Hindlimb muscle (tissue), 1 donor: ENCODE measurements at places on chromosomes 3 and 15.

DNA sequence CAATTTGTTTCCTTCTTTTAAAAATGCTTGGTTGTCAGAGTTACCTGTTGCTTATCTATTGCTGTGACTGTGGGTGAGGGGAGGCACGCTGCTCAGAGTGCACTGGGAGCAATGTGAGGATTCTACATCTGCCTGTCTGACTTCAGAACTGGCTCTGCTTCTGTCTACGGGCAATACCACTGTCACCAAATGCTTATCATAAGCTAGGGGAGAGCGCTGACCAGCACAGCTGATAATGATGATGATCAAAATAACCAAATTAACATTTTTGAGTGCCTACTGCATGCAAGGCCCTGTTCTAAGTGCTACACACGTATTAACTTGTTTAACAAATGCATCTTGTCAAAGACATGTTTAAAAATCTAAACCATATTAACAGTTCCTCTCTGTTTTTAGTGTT, 79.2 kb upstream of the TPRG1 start:
- DNase-seq = no peak

- DNase-seq = no peak
Observed at GRCh38 chr3:190105876-190106275, 14.8 kb downstream of the P3H2 start.

GRCh38 chr15:71133747-71134472, 18.6 kb downstream of the THSD4 start:
- DNase-seq = no peak

GRCh38 chr3:89971329-89971728, 863.9 kb downstream of the EPHA3 start:
- DNase-seq = no peak

GRCh38 chr3:44557074-44557473, 2.1 kb downstream of the ZKSCAN7 start:
- DNase-seq = no peak

- DNase-seq = no peak
Observed at GRCh38 chr3:78666470-78666800, 1101.4 kb downstream of the ROBO1 start.

DNA sequence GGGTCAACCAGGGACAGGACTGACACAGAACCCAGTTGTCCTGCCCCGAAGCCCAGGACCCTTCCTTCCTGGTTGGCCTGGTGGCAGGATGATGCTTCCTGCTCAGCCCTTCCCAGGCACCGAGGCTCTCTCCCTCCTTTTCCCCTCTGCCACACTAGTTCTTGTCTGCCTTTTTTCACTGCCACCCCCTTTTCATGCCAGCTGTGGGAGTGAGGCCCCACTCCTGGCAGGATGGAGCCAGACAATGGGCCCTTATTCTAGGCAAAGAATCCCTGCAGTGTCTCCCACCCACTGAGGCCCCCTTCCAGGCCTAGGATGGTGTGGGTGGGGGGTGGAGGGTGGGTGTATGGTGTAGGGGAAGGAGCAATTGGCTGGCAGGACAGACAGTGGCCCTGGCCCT, 1.1 kb upstream of the SCAMP5 start:
- no peak for DNase-seq

- DNase-seq = no peak
Observed at GRCh38 chr3:194872669-194872977, 186.9 kb downstream of the FAM43A start.

- DNase-seq = no peak
Observed at GRCh38 chr3:192747746-192748145, 20.4 kb upstream of the FGF12 start.

DNA sequence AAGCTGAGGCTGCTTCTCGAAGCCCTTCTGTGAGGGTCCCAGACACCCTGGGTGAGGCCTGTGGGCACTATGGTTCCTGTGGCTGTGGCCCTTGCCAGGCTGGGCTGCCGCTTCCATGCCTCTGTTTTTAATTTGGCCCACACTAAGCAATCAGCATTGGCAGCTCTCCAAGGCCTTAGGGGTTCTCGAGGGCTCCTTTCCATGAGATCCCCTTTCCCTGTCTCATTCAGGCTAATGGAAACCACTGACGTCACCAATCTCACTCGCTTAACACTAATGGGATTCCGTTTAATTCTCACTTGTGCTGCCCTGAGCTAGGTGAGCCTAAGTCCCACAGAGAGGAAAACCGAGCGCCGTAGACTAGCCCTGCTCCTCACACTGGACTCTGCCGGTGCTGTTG, 60.2 kb upstream of the RAB6B start:
- no peak for DNase-seq

DNA sequence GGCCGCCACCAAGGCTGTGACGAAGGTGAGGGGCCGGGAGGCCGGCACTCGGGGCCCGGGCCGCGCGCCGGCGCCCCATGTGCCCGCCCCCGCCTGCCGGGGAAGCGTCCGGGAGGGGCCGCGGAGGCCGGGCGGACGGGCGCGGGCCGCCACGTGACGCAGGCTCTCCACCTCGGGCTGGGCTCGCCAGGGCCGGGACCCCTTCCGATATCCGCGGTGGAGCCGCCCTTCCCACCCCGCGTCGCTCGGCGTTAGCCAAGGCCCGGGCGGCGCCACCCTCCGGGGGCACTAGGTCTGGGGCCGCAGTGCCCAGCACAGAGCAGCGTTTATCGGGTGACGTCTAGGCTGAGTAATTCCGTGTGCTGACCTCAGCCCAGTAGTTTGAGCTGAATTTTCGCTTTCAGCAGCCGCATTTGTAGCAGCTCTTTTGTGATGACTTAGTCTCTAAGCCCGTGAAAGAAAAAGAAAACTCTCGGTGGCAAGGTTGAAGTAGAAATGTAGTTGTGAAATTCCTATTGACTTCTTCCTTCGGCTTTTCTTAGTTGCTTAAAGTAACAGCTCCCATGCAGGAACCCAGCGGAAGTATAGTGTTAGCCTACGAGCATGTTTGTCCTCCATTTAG, 885 bp downstream of the CDV3 start:
- peak; percentile 78 for DNase-seq

DNA sequence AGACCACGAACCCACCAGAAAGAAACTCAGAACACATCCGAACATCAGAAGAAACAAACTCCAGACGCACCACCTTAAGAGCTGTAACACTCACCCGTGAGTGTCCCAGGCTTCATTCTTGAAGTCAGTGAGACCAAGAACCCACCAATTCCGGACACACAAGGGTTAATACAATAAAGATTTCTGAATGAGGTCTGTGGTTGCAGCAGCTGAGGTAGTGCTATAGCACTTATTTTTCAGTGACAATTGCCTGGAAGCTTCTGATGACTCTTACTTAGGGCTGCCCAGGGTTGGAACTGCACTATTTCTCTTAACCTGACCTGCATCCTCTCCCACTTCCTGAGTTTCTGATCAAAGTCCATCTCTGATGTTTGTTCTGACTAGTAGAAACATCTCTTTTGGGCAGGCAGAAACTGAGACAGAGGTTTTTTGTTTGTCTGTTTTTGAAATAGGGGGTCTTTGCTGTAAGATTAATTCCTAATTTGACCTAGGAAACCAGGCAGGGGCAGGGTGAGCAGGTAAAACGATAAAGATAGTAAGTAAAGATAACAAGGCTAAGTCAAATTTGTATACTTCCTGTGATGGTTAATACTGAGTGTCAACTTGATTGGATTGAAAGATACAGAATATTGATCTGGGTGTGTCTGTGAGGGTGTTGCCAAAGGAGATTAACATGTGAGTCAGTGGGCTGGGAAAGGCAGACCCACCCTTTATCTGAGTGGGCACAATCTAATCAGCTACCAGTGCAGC, 169.1 kb downstream of the GAP43 start:
- DNase-seq = no peak

DNA sequence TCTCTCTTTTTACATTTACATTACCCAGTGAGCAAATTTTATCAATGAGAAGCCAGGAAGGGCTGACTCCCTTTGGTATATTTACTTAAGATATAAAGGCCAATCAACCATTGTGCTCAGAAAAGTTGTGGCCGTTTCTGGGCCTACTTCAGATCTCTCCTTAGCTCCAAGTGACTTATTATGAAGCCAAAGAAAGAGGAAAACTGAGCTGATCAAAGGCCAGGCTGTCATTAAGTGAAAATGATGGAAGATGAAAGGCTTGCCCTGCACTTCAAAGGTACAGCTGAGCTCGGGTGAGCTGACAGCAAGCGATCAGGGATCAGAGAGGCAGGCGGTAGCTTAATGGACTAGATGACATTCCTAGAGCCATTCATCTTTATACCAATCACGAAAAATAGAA, 24.8 kb downstream of the VGLL4 start:
- no peak for DNase-seq

DNA sequence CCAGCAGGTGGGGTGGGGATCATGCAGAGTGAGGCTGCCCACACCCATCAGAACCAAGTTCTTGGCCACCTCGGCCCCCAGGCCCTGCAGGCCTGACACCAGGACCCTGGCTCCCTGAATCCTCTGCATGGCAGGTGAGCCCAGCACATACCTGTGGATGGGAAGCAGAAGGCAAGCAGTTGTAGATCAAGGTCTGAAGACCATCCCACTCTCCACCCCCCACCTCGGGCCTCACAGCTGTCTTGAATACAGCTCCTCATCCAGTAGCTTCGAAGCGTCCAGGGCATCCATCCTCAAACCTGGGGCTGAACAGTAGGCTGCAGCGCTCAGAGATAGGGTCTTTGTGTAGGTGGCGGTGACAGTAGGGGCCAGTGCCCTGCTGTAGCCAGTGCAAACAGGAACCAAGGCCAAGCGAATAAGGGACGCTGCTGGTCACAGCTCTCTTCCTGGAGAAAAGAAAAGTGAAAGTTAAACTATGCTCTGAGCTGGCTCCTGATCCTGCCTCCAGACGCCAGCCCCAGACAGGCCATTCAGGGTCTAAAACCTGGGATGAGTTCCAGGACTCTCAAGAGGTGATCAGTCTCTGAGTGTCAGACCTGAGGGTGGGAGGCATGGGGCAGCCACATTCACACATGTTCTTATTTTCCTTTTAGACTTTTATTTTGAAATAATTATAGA, at the start of gene UBA7:
UBA7 (minus strand) TSS at position 457 of the 678 bp plus-strand sequence; CDS start at position 291, 166 bp downstream.
- peak; percentile 72 for DNase-seq

DNA sequence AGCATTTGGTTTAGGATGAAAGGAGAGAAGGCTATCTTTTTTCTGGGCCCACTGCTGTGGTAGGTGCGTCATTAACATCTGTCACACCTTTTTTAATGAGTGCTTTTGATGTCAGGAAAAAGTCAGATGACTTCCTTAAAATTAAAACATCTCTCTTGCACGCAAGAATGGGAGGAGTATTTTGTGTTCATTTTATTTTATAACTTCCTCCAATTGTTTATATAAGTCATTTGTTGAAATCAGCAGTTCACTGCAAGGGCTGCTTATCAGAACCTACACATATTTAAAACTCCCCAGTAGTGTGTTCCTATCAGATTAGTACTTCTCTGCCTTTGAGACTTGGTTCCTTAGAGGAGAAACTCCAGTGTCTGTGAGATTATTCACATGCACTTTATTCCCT, 143.8 kb downstream of the NEO1 start:
- DNase-seq = no peak

- DNase-seq = no peak
Observed at GRCh38 chr15:58057559-58057958, 8.0 kb downstream of the ALDH1A2 start.

DNA sequence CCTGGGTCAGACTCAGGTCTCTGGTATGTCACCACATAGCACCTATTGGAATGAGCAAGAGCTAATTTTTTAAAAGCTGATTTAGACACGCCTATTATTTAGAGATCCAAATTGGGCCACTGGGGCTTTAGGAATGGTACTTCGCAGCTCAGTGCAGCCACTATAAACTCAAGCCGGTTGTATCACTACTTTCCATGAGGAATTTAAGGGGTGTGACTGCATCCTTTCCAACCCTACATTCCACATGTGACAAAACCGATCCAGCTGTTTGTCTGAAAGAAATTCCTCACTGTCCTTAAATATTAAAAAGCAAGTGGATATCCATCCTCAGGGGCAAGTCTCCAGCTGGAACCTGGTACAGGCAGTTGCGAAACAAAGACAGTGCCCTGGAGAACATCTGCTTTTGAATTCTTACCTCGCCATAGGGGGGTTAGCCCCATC, 12.8 kb downstream of the VGLL3 start:
- no peak for DNase-seq

DNA sequence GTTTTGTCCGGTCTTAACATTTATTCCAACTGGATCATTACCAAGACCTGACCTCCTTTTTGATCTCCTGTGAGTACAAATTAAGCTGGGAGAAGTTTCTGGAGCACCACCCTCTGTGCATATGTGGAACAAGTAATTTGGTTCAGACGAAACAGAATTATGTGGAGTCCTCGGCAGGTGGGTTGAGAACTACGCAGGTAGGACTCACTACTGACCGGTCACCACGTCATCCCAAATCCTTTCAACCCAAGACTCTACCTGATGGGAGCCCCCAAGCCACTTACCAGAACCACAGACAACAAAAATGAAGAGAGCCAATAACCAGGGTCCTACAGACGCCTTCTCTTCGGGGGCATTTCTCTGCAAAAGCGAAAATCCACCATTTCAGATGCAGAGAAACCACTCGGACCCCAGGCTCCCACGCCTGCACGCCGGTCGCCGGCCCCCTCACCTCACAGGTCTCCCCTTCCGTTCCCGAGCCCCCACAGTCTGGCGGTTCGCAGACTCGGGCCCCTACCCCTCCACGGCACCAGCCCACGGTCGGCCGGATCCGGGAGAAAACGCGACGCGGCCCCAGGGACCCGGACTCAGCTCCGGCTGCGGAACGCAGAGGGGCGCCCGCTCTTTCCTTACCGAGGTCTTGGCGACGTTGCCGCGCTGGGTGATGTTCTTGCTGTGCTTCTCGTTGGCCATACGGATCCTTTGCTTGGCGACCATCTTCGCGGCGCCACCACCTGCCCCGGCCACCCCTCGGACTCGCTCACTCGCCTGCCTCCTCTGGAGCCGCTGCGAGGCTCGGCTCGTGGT, 674 bp downstream of the SERP1 start:
- peak; percentile 62 for DNase-seq

GRCh38 chr15:57592426-57592825, 722 bp downstream of the MYZAP start:
- DNase-seq = no peak
